ENCODE measurements at places on chromosomes 7 and 10.

- DNase-seq, result no peak
These were observed 57.1 kb downstream of the C10orf143 start for GRCh38 chr10:130053561-130053960.

DNA sequence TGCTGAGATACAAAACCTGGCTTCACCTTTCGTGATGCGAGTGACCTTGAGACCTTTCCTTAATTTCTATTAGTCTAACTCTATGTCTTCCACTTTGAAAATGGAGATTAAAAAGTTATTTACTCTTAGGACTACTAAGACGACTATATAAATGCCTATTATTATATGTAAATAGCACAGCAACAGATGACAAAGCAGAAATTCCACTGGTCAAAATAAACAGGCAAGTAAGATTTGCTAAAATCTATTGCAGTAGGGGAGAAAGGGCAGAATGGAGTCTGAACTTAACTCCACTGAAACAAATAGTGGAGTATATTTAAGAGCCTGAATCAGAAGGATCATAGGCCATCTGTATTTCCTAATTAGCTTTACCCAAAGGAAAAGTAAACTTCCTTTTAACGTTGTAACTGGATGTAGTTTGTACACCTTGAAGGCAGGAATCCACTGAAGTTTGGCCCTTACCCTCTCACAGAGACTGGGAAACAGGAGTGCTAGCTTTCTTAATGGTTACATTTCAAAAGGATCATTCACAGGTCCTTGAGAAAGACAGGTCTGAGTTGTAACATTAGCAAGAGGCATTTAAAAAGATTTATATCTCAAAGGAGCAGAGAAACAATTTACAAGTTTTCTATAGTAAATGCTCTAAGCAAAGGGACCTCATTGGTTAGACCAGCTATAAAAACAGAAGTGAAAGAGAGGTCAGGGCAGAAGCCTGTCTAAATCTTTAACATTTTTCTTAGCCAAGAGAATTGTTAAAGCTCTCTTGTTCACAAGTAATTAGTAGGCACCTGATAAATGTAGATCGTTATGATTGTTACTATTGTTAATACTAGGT is 332.5 kb downstream of the ZWINT start:
- DNase-seq, result peak; percentile 0

DNA sequence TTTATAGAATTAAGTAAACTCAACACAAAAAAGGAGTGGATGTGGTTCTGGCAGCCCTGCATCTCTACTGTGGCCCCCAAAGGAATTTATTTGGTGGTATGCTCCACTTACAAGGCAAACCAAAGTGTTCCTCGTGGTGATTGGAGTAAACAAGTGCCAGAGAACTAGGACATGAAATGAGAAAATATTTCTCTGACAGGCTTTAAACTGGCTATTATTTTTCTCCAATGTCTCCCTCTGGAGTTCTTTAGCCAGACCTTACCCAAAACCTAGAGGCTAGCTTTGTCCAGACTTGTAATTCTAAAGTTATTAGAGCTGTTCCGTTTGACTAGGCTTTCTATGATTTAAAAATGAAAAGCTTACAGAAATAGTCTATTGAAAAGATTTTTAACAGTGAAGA is 990.1 kb downstream of the CNTNAP2 start:
- DNase-seq, result no peak

- no peak for DNase-seq
These were observed 158.0 kb downstream of the KCND2 start for GRCh38 chr7:120431016-120431415.

GRCh38 chr10:62723375-62723774 is 81.1 kb upstream of the ADO start:
- no peak for DNase-seq

All from lung (tissue), 17 donors.